CD4-positive, alpha-beta T cell (primary cell): ENCODE measurements at places on chromosomes 7 and 10.

- no peak for DNase-seq
Measured at GRCh38 chr10:71542478-71542877, 145.8 kb downstream of the CDH23 start.

GRCh38 chr7:30815951-30816644, 44.9 kb downstream of the MINDY4 start:
- no peak for DNase-seq

DNA sequence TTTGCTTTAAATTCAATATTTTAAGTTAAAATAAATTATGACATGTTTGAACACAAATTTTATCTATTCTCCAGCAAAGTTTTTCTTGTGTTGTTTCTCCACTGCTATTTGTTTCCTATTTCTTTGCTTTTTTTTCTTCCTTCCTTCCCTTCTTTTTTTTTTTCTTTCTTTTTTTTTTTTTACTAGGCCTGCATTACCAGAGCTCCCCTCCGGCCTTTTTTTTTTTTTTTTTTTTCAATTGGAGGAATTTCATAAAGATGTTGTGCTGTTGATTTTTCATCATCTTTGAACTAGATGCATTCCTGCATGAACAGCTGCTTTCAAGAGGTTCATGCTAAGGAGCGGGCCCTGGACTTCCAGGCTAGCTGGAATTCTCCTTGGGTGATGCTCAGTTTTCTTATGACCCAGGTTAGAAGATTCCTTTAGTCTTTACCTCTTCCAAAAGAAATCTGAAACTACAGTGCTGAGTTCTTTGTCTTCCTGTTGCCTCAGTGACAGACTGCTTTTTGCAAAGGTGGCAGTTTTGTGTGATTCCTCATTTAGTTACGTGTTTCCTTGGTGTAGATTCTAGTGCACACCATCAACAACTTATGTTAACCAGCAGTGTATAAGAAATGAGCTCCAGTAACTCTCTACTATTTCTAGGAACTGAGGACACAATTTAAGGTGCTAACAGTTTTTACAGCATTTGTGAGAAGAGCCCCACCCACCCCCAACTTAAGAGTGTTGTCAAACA, 4.8 kb upstream of the CAMK1D start:
- no peak for DNase-seq

GRCh38 chr7:52540041-52540440, 495.4 kb upstream of the POM121L12 start:
- no peak for DNase-seq

- DNase-seq, result no peak
Measured at GRCh38 chr10:24242562-24242961, 33.6 kb downstream of the KIAA1217 start.

GRCh38 chr10:8404721-8405120, 350.2 kb downstream of the GATA3 start:
- DNase-seq, result no peak

- no peak for DNase-seq
Measured at GRCh38 chr7:118305671-118306070, 81.2 kb downstream of the ANKRD7 start.

GRCh38 chr10:75146780-75147179, 35.3 kb downstream of the SAMD8 start:
- DNase-seq, result no peak
